Activated CD4-positive, alpha-beta T cell treated with anti-CD3 and anti-CD28 coated beads for 1 hour (primary cell): ENCODE measurements at places on chromosomes 4 and X.

DNA sequence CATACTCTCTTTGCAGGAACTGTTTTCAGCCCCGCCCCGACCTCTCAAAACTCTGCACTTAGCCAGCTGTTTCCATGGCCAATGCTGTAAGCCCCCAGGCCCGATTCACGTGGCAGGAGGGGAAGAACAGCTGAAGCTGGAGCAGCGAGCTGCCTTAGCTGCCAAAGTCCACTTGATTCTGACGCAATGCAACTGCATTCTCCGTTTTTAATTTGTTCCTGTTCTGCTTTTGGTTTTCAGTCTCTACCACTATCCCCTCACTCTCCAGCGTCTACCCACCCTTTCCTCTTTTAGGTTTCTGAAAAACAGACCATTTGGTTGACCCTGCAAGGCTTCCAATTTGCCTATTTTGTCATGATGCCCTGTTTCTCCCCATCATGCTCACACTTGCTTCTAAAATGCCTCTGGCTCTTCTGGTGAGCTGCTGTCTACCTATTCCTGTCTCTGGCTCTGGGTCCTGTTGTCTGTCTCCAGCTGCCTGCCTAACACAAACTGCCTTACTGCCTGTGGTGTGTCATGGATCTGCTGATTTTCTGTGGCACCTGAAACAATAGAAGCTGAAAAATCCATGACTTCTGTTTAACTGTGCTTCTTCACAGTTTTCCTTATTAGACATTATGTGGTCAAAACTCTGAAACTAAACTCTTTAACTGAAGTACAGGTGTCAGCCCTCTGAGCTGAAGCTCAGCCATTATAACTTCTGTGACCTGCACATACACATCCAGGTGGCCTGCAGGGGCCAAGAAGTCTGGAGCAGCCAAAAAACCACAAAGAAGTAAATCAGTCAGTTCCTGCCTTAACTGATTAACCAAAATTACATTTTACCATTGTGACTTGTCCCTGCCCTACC lies 160.5 kb upstream of the AGTR2 start:
- DNase-seq, result no peak

- no peak for DNase-seq
Observed at GRCh38 chr4:18840481-18840880, 818.9 kb upstream of the LCORL start.

DNA sequence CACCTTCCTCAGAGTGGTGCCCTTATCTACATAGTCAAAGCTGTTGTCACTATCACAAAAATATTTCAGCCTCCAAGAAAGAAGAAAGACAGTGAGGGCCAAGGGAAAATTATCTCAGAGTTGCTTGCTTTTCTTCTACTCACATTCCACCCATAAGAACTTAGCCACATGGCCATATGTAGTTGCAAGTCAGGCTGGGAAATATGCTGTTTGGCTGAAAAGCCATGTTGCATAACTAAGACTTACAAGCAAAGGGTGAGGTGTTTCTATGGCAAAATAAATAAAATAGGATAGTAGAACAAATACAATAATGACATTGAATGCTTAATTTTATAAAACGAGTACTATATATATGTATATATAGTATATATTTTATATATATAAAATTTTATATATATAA lies 365.9 kb upstream of the PABPC4L start:
- no peak for DNase-seq

DNA sequence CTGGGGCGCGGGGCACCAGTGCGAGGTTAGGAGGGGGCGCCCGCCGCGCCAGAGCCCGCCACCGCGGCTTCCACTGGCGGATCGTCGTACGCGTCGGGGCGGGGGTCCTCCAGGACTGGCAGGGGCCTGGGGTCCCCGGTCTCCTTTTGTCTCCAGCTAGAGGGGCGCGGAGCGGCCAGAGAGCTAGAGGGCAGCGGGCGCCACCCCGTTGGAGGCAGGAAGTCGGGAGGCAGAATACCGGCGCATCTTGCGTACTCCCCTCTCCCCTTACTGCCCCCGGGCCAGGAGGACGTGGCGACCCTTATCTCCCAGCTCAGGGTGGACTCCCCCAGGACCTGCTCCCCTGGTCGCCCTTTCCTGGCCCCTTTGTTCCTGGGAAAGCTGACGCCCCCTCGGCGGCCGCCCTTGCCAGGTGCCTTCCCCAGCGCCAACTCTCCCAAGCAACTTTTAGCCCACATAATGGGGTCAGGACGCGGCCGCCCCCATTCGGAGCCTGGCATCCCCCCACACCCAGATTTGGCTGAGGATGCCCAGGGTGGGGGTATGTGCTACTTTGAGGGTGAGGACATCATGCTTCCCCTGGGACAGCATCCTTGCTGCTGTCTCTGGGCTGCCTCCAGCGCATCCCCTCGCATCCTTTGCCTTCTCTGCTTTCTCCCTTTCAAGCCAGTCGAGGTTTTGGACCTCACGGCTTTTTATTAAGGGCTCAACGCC lies 933 bp downstream of the CNKSR2 start:
- DNase-seq, result no peak

GRCh38 chrX:119755981-119756533 lies 2.3 kb upstream of the SOWAHD start:
- DNase-seq, result peak; percentile 10

DNA sequence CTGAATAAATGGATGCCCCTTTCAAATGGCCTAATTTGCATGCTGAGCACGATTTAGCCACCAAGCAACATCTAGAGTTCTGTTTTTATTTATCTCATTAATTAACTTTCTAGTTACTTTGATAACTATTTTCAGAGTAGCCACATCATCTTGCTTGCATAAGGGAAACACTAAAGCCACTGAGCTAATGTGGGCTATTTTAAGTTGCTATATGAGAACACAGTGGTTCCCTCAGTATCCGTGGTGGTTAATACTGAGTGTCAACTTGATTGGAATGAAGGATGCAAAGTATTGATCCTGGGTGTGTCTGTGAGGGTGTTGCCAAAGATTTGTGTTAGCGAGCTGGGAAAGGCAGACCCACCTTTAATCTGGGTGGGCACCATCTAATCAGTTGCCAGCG lies 25.4 kb upstream of the HPSE start:
- DNase-seq, result no peak

GRCh38 chrX:148599404-148599803 lies 99.0 kb downstream of the AFF2 start:
- no peak for DNase-seq

DNA sequence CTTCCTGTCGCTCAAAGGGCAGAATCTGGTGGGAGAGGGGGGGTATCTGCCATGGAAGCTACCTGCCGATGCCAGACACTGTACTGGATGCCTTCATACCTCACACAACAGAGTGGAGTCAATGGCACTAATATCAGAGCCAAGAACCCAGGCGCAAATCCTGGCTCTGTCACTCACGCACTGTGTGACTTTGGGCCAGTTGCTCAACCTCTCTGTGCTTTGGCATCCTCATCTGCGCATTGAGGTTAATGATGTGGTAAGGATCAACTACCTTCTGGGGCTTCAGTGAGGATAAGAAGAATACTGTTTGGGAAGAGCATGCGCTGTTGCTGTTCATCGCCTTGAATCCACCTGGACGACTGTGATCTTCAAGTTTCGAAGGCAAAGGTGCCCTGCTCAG lies 70.6 kb downstream of the PPP2R2C start:
- no peak for DNase-seq

- no peak for DNase-seq
Observed at GRCh38 chrX:101462892-101463291, 22.4 kb upstream of the ARMCX4 start.

DNA sequence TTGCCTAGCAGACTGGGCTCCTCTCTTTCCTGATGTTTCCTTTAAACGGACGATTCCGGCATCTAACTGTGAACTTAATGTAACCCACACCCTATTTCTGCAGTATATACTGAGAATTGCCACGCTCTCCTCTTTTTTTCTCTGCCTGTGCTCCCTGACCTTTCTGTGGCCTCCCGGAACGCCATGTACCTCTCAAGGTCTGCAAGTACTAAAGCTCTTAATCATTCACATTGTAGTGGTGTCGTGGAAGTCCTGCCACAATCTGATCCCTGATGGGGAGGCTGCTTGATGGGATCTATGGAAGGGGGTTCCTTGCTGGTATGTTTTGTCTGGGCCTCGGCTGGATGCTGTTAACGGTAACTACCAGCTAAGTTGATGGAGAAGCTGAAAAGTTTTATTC lies 302.9 kb upstream of the EPHA5 start:
- no peak for DNase-seq

GRCh38 chr4:108959491-108959890 lies 196.6 kb upstream of the ETNPPL start:
- DNase-seq, result no peak

DNA sequence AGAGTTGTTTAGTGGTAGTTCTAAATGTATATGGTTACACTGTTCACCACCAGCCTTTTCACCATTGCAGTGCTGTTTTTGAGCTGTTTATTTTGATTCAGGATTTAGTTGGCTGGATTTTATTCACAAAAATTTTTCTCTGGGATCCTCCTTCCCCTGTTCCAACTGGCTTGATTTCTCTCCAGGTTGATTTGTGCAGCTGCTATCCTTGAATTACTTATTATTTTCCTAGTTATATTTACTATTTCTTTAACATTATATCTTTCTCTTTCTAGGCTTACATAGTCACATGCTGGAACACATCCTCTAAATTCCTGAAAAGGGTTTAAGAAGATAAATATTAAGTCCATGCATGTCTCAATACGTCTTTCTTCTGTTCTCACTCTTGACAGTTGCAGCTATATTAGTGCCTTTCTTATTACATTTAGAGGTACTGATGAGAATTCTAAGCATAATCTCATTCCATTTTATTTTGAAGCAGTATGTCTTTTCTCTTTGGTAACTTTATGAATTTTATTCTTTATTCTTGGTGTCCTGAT lies 82.2 kb downstream of the SUPT20HL2 start:
- no peak for DNase-seq

DNA sequence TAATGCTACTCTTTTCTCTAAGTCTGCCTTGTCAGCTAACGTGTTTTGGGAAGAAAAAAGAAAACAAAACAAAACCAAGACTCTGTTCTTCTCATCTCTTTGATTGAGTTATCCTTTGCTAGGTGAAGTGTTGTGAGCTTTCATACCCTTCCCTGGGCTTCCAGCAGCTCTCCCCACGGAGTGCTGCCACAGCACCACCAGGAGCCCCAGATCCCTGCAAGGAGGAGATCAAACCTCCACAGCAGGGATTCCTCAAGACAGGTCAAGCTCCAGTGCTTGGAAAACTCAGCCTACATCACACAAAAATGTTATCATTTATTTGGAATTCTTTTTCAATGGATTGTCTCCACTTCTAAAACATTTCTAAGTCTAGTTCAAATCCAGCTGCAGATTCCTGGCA lies 1981.9 kb upstream of the TENM3 start:
- DNase-seq, result no peak

DNA sequence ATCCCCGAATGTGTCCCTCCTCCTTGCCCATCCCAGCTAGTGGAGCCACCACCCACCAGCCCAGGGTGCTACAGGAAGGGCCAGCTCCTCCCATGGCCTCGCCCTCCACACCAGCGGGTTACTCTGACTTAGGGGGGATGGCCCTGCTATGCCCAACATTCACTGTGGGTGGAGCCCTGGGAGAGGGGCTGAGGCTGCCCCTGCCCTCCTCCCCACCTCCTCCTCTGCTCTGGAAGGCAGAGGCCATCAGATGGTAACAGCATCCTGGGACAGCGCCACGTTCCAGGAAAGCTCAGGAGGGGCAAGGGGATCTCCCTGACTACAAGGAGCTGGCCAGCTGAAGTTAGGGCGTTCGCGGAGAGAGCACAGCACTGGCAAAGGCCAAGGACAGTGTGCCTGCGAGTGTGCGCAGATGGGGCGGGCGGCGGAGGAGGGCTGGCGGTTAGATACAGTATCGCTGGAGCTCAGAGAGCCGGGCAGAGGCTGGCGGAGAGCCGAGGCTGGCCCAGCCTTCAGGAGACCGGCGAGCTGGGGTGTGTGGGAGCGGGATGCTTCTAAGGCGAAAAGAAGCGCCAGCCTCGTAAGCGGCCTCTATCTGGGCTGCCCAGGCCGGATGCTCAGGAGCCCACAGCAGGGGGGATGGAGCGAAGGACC lies 1.5 kb downstream of the JAKMIP1 start:
- no peak for DNase-seq

- no peak for DNase-seq
Observed at GRCh38 chr4:3784454-3785291, 18.5 kb downstream of the ADRA2C start.

GRCh38 chrX:16145656-16146055 lies 21.6 kb upstream of the MAGEB17 start:
- no peak for DNase-seq

DNA sequence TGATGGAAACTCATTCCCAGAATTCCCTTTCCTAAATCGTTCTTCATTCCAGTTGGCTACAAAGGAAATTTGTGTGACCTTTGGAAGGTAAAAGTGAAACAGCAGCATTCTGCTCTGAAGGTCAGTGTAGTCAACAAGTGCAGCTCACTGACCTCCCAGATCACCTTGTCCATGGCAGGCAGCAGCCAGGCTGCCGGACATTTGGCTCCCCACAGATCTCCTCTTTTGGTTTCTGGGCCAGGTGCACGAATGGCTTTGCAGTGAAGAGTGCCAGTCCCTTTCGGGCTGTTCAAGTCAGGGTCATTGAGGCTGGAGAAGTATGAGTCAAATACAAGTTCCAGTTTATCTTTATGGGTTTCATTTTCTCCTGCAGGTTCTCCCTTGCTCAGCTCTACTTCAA lies 14.3 kb downstream of the GPRIN3 start:
- no peak for DNase-seq

DNA sequence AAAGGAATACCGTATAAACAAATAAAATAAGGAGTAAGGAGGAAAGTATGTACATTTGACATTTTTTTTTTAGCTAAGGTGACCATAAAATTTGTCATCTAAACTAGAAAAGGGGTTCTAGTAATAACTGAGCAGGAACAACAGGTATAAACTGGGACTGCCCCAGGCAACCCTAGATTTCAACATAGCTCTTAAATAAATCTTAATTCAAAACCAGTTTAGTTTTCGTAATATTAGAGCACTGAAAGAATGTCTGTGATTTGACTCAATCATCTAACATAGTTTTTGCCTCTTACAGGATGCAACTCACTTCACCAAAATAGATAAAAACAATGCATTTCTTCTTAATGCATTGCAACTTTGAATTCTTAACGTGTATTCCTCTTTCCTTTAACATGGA lies 257.7 kb downstream of the ADAMTS3 start:
- no peak for DNase-seq

GRCh38 chrX:77299549-77299948 lies 147.6 kb upstream of the FGF16 start:
- no peak for DNase-seq

- DNase-seq, result no peak
Observed at GRCh38 chr4:48483777-48484493, 792 bp downstream of the SLC10A4 start.

DNA sequence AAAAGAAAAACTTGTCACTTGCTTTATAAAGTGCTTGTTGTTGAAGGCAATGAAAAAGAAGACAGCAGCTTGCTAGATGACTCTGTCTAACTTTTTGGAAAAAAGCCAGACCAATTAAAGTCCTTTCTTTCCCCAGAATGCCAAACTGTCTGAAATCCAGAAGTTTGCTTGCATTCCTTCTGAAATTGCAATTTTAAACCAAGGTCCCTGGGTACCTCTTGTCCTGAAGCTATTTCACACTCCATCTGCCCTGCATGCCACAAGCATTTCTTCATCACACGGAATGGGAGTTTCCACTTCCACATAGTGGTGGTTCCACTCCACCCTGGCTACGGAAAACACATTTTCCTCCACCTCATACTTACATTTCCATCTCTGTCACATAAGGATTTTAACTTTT lies 101.0 kb downstream of the PAPSS1 start:
- DNase-seq, result no peak
